NCI-H187 (cell line): ENCODE measurements at places on chromosomes 13 and 19.

- no peak for DNase-seq
These were observed 6.2 kb upstream of the SPART start for GRCh38 chr13:36352350-36352749.

GRCh38 chr19:39112338-39112890 is 13.2 kb upstream of the PAK4 start:
- DNase-seq = no peak

GRCh38 chr19:1225440-1226226 is 12.2 kb downstream of the CBARP start:
- DNase-seq = no peak

- DNase-seq = no peak
These were observed 2758.2 kb downstream of the PCDH9 start for GRCh38 chr13:64471916-64472315.

GRCh38 chr19:16446724-16447368 is 24.9 kb downstream of the EPS15L1 start:
- DNase-seq = no peak

GRCh38 chr19:13960863-13961784 is 8.8 kb downstream of the DCAF15 start:
- DNase-seq = no peak
